ENCODE measurements at places on chromosomes 2 and 18. TPM values are rescaled to one million over a fixed set of nuclear protein-coding genes. Genes with fewer than 3 reads are reported as not detected.
A peak's percentile ranks its signal among the peaks of the same experiment; 100 is the strongest.

DNA sequence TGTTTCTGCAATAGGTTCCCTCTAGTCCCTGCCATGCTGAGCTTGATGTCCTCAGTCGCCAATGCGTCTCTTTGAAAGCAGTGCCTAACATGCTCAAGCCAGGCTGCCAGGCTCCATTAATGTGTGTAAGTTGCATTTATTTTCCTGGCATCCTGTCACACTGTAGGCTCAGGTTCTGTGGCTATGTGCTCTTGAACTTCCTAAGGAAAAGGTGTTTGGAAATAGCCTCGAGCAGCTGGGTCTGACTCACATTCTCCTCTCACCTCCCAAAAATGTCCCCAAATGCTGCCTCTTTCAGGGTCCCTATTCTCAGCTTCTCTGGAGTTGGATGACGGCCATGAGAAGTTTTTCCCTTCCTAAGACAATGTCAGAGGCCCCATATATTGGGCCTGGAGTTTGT, 58.0 kb upstream of the SLC14A2 start:
- no peak for DNase-seq
- no peaks in the 10 kb centered on the region for H3K36me3 ChIP-seq
- H3K27ac ChIP-seq: no peak overlapping the region

DNA sequence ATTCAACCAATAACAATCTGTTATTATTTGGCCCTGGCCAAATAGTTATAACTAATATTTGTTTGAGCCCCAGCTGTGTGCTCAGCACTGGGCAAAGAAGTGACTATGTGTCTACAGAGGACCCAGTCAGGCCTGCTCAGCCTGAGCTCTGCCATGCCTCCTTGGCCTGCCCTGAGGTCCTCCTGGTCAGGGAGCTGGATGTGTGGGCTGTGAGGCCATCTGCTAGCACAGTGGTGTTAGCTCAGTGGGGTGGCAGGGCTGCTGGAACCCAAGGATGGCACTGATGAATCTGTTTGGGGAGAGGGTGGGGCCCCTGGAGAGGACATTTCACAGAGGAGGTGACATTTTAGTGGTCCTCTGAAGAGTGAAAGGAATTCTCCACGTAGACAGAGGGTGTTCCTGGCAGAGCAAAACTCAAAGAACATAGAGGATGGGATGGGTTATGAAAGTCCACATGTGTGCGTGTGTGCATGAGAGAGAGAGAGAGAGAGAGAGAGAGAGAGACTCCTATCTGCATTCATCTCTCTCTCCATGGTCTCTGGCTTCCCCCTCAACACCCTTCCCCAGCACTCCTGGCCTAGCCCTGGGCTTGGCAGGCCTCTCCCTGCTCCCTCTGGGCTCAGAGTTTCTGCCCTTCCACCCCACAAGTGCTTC, 21.2 kb upstream of the ATOH8 start:
- H3K4me3 ChIP-seq: no peak overlapping the region
- DNase-seq: no peak
- H3K27ac ChIP-seq: no peak overlapping the region
- peaks cover 9% of the 10 kb centered on the region for H3K4me1 ChIP-seq
- no peaks in the 10 kb centered on the region for H3K36me3 ChIP-seq
- H3K27me3 ChIP-seq: peaks cover 39% of the 10 kb centered on the region

- peaks cover under 1% of the 10 kb centered on the region for H3K36me3 ChIP-seq
- DNase-seq: no peak
- no peak overlapping the region for H3K4me3 ChIP-seq
- peaks cover 10% of the 10 kb centered on the region for H3K4me1 ChIP-seq
- H3K27ac ChIP-seq: no peak overlapping the region
- peaks cover 4% of the 10 kb centered on the region for H3K27me3 ChIP-seq
Observed at GRCh38 chr18:44885507-44885906, 204.8 kb downstream of the SETBP1 start.

GRCh38 chr2:110124038-110124825, 8.6 kb upstream of the MALL start:
- H3K36me3 ChIP-seq: no peaks in the 10 kb centered on the region
- H3K4me1 ChIP-seq: no peaks in the 10 kb centered on the region
- H3K27ac ChIP-seq: no peak overlapping the region
- peaks cover 4% of the 10 kb centered on the region for H3K27me3 ChIP-seq
- no peak for DNase-seq

DNA sequence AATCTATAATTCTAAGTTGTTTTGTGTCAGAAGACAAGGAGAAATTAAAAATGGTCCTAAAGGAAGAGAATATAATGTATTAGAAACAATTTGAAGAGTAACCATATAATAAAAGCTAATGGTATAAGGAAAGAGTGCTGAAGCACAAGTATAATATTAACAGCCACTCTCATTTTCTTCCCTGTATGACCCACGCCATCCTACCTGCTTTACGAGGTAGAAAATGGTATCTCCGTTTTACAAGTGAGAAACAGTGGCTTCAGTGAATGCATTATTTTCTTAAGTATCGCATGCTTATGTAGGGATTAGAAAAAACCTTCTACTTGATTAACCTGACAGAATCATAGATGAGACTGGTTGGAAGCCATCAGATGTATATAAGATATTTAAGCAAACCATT, 266.2 kb downstream of the CCDC102B start:
- H3K27me3 ChIP-seq: no peaks in the 10 kb centered on the region
- H3K36me3 ChIP-seq: no peaks in the 10 kb centered on the region
- H3K4me1 ChIP-seq: no peaks in the 10 kb centered on the region
- H3K4me3 ChIP-seq: no peak overlapping the region

GRCh38 chr18:31046916-31047315, 4.4 kb upstream of the DSC3 start:
- no peak overlapping the region for H3K27ac ChIP-seq
- H3K4me3 ChIP-seq: no peak overlapping the region
- H3K36me3 ChIP-seq: no peaks in the 10 kb centered on the region
- no peak for DNase-seq

- H3K27ac ChIP-seq: peak overlapping the region; percentile 87
- H3K4me3 ChIP-seq: peak overlapping the region; percentile 35
- H3K36me3 ChIP-seq: peaks cover 44% of the 10 kb centered on the region
Observed at GRCh38 chr2:113877711-113878598, 11.9 kb upstream of the ACTR3 start.

GRCh38 chr2:233857511-233858141, 3.3 kb upstream of the HJURP start:
- no peak overlapping the region for H3K27ac ChIP-seq
- DNase-seq: peak; percentile 68
- H3K4me3 ChIP-seq: no peak overlapping the region
- H3K27me3 ChIP-seq: peaks cover 3% of the 10 kb centered on the region
- peaks cover 16% of the 10 kb centered on the region for H3K36me3 ChIP-seq

DNA sequence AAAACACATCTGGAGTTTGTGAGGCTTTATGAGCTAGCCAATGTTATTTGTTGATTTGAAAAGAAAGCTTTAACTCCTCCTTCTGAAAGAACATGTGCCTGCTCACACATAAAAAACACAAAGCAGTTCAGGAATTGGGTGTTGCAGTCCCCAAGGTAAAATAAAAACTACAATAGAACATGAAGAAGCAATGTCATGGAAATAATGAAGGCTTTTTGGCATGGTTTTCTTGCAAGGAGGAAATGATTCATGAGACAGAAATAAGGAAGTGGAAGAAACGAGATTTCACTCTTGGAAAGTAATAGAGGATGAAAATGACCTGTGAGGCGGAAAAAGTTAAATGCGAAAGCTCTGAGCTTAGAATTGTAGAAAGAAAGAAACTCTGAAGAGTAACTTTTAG, 81.1 kb downstream of the TRIB2 start:
- H3K27me3 ChIP-seq: no peaks in the 10 kb centered on the region
- DNase-seq: no peak
- H3K27ac ChIP-seq: no peak overlapping the region
- no peaks in the 10 kb centered on the region for H3K36me3 ChIP-seq
- peaks cover 3% of the 10 kb centered on the region for H3K4me1 ChIP-seq

- no peak overlapping the region for H3K4me3 ChIP-seq
- peak; percentile 17 for DNase-seq
- peaks cover 9% of the 10 kb centered on the region for H3K36me3 ChIP-seq
- H3K27me3 ChIP-seq: peaks cover 1% of the 10 kb centered on the region
- H3K27ac ChIP-seq: peak overlapping the region; percentile 52
Observed at GRCh38 chr2:12192762-12193161, 446.3 kb downstream of the LPIN1 start.

- DNase-seq: no peak
- no peaks in the 10 kb centered on the region for H3K4me1 ChIP-seq
- H3K27me3 ChIP-seq: peaks cover 7% of the 10 kb centered on the region
- H3K36me3 ChIP-seq: no peaks in the 10 kb centered on the region
- H3K4me3 ChIP-seq: no peak overlapping the region
Observed at GRCh38 chr18:61600422-61600821, 267.2 kb downstream of the CDH20 start.

- no peak overlapping the region for H3K27ac ChIP-seq
- peaks cover 33% of the 10 kb centered on the region for H3K27me3 ChIP-seq
- H3K4me1 ChIP-seq: no peaks in the 10 kb centered on the region
- no peak for DNase-seq
Observed at GRCh38 chr18:48260237-48260636, 148.9 kb downstream of the ZBTB7C start.

- peak overlapping the region; percentile 14 for H3K4me3 ChIP-seq
- peaks cover 99% of the 10 kb centered on the region for H3K4me1 ChIP-seq
- peaks cover 47% of the 10 kb centered on the region for H3K36me3 ChIP-seq
- DNase-seq: no peak
Observed at GRCh38 chr2:105800036-105800713, 55.5 kb downstream of the NCK2 start.

DNA sequence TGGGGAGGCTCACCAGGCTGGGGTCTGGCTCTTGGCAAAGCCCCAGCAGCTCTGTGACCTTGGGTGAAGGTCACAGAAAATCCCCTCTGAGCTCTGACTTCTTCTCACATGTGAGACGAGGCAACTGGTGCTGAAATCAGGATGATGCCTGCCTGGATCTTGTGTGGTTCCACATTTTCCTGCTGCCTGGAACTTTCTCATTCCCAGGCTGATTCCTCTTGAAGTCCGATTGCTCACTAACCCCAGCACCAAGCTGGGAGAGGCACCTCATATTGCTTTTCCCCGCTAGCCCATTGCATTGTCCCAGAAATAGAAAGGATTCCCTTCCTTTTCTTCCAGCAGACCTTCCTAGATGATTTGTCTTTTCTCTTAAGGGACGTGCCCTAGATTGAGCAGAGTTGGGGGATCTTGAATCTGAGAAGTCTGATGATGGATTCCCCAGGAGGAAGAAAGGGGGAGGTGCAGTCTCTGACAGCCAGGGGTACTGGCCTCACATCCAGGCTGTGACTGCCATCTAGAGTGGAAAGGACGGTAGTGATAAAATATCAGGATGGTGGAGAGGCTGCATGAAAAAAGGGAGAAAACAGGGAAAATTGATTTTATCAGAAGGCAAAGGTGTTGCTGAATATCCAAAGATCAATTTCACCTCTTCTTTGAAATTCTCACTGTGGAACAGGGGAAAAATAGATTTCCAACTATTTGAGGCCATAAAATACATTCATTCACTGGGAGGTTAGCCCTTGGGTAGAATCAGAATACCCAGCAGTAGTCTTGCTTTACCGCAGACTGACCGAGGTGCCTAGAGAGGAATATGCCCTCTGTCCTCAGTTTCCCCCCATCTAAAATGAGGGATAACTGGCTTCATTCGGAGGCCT, 96.3 kb downstream of the FAM210A start:
- H3K27me3 ChIP-seq: no peaks in the 10 kb centered on the region
- peak; percentile 55 for DNase-seq
- H3K36me3 ChIP-seq: no peaks in the 10 kb centered on the region
- no peak overlapping the region for H3K27ac ChIP-seq

DNA sequence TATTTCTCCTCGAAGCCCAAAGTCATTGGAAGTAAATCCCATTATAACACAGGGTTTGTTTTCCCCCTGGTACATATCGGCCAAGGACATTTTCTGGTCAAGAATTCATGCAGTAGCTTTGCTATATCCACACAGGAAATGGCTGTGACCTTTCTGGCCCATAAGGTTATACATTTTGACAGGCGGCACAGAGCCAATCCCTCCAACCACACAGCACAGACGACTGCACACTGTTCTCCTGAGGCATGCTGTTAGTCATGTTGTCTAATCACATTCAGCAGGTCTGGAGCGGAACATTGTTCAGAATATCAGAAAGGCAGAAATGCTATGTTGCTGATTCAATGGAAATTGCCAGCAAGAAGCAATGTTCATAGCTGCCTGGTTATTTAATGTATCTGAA, 742.3 kb upstream of the SLC8A1 start:
- H3K27me3 ChIP-seq: no peaks in the 10 kb centered on the region
- no peaks in the 10 kb centered on the region for H3K36me3 ChIP-seq
- H3K27ac ChIP-seq: no peak overlapping the region
- H3K4me1 ChIP-seq: no peaks in the 10 kb centered on the region
- no peak for DNase-seq
- H3K4me3 ChIP-seq: no peak overlapping the region

- H3K27ac ChIP-seq: no peak overlapping the region
- no peaks in the 10 kb centered on the region for H3K36me3 ChIP-seq
- DNase-seq: no peak
- H3K4me1 ChIP-seq: no peaks in the 10 kb centered on the region
- H3K27me3 ChIP-seq: no peaks in the 10 kb centered on the region
Observed at GRCh38 chr18:64365106-64365505, 216.2 kb upstream of the LINC00305 start.

DNA sequence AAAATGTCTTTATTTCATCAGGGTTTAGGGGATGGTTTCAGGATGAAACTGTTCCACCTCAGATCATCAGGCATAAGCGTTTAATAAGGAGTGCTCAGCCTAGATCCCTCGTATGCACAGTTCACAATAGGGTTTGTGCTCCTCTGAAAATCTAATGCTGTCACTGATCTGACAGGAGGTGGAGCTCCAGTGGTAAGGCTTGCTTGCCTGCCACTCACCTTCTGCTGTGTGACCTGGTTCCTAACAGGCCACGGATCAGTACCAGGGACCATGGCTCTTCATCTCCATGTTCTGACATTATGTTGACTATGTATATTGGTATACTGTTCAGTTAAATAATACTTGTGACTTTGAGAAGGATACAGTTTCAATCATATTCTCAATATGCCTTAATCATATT, 41.6 kb downstream of the PPIG start:
- H3K27me3 ChIP-seq: no peaks in the 10 kb centered on the region
- H3K27ac ChIP-seq: no peak overlapping the region
- peaks cover 8% of the 10 kb centered on the region for H3K4me1 ChIP-seq
- DNase-seq: no peak
- H3K36me3 ChIP-seq: peaks cover 45% of the 10 kb centered on the region
- no peak overlapping the region for H3K4me3 ChIP-seq

- no peak overlapping the region for H3K27ac ChIP-seq
- H3K36me3 ChIP-seq: no peaks in the 10 kb centered on the region
- no peak for DNase-seq
- no peak overlapping the region for H3K4me3 ChIP-seq
- H3K4me1 ChIP-seq: peaks cover 5% of the 10 kb centered on the region
Observed at GRCh38 chr2:8627019-8627691, 54.7 kb upstream of the ID2 start.

Gene GPR45
- total RNA-seq: not detected

Gene CRYGD
- not detected for total RNA-seq

Gene UCN
- 2.2 TPM for total RNA-seq

Gene OR6B2
- total RNA-seq: not detected

Gene HSPE1
- 92.6 TPM for total RNA-seq

Gene MYO5B
- not detected for total RNA-seq

Gene SPATA3
- not detected for total RNA-seq

Gene MFSD2B
- not detected for total RNA-seq

Gene ACVR2A
- 14.0 TPM for total RNA-seq

Gene PRSS56
- total RNA-seq: not detected

Gene LYG2
- not detected for total RNA-seq

Gene SMAD7
- 31.0 TPM for total RNA-seq
